GM10248 (cell line): ENCODE measurements at places on chromosomes 11 and 22.
A peak's percentile ranks its signal among the peaks of the same experiment; 100 is the strongest.

DNA sequence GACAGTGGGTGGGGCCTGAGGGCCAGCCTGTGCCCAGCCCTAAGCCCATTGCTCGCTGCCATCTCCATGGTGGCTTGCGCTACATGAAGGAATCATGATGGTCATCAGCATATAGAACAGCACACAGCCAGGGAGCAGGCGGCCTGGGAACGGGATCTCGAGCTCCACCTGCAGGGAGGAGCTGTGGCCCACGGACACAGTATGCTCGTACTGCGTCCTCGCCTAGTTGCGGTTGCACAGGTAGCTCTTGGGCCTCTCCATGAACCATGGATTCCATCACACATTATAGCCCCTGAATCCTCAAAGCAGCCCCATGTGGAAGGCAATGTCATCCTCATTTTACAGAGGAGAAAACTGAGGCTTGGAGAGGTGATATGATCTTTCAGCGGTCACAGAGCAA lies 15.1 kb downstream of the SEC14L4 start:
- peak; percentile 20 for DNase-seq

DNA sequence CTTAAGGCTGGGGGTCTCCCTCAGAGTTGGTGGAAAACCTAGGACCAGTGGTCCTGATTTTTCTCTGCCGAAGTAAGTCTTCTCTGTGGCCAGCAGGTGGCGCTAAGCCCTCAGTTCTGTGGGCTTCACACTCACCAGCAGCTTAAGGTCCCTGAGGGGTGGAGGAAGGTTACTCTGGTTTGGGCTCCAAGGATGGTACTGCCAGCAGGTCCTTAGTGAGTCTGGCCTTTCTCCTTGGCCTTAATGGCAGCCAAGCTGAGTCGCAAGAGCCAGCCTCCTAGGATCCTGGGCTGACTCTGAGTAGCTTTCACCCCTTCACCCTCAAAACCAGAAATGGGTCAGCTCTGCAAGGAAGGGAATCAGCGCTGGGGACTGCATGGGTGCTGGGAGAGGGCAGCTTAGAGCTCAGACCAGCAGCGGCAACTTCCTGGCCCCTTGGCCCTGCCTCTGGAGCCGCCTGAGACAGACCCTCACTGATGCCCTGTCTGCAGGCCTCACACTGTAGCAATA lies 4.4 kb downstream of the KCNJ11 start:
- peak; percentile 60 for DNase-seq

GRCh38 chr11:64364911-64365310 lies 5.9 kb downstream of the RPS6KA4 start:
- DNase-seq: no peak

GRCh38 chr11:71421392-71421950 lies 26.7 kb downstream of the DHCR7 start:
- DNase-seq: no peak

GRCh38 chr11:16410479-16410878 lies 54.1 kb upstream of the SOX6 start:
- DNase-seq: no peak

- peak; percentile 74 for DNase-seq
Measured at GRCh38 chr11:65919573-65920371, 546 bp downstream of the DRAP1 start.

DNA sequence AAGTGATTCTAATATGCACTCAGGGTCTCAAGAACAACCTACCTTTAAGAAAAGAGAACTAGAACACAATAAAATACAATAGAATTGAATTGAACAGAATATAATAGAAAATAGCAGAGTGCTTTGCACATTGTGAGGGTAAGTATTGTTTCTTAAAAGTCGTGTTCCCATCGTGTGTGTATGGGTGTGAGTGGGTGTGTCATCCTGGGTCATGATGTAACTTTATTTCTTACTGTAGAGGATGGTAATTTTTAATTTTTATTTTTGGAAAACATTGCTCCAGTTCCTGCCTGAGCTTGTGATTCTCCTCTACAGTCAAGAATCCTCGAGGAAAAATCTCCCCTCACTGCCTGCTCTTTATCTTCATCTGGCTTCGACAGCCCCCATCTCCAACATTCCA lies 75.7 kb upstream of the CSNK2A3 start:
- no peak for DNase-seq

DNA sequence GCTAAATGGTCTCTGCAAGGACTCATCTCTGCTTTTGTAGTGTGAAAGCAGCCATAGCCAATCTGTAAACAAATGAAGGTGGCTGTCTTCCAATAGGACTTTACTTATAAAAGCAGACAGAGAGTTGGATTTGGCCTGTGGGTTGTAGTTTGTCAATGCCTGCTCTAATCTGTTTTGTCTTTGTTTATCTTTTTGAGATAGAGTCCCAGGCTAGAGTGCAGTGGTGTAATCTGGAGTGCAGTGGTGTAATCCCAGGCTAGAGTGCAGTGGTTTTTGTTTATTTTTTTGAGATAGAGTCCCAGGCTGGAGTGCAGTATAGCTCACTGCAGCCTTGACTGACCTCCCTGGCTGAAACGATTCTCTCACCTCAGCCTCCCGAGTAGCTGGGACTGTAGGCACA lies 8.6 kb downstream of the PPP6R3 start:
- DNase-seq: no peak

- no peak for DNase-seq
Measured at GRCh38 chr22:41308054-41308453, 6.7 kb downstream of the ZC3H7B start.

DNA sequence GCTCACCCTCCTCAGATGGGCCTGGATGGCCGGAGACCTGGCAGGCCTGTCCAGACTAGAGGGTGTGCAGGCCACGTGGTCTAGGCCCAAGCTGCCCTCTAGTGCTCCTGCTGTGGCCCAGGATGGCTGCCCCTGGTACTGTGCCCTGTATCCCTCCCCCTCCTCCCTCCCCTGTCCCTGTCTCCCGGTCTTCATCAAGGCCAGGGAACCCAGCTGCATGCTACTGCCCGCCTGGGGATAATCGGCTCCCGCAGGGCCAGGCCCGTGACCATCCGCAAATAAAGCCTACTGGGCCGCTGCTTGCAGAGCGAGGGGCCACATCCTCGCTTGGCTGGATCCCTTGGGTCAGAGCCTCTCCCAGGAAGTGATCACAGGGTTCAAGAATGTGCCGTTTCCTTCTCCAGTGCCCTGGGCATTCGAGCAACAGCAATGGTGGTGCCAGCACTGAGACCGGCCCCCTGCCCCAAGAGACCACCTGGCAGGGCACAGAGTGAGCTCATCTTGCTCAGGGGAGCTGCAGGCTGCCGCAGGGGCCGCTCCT lies 51.1 kb downstream of the WNT7B start:
- no peak for DNase-seq

DNA sequence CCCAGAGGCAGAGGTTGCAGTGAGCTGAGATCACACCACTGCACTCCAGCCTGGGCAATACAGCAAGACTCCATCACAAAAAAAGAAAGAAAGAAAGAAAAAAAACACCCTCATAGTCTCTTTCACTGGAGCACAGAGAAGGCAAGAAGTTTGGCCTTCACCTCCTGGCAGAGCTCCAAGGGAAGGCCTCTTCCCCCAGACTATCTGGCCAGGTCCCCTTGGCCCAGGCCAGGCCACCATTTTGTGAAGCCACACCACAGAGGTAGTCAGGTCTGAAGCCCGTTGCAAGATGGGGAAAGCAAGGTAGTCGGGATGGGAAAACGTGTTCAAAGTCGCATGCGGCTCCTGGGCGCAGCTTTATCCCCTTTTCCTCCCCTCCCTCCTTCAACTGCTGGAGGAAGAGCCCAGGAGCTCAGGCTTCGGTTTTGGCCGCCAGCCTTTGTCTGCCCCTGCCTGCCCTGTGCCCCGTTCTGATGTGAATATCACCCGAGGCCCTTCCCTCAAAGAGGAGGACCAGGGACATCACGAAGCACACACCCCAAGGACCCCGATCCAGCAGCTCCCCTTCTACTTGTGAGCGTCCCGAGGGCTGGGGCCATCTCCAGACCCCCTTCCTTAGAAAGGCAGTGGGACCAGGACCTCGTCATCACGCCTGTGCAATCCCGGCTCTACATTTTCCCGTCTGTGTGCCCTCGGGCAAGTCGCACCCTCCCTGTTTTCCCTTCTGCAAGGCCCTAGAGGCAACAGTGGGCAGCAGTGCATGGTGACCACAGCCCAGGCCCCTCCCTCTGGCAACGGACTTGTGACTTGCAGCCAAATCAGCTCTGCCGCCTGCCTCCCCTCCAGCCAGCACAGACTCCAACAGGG lies 17.7 kb downstream of the CABP7 start:
- no peak for DNase-seq

GRCh38 chr22:21796863-21797262 lies 61.3 kb upstream of the YPEL1 start:
- no peak for DNase-seq

- DNase-seq: no peak
Measured at GRCh38 chr11:130052567-130052966, 17.1 kb upstream of the APLP2 start.

GRCh38 chr11:94179696-94180095 lies 51.1 kb downstream of the PANX1 start:
- DNase-seq: no peak

DNA sequence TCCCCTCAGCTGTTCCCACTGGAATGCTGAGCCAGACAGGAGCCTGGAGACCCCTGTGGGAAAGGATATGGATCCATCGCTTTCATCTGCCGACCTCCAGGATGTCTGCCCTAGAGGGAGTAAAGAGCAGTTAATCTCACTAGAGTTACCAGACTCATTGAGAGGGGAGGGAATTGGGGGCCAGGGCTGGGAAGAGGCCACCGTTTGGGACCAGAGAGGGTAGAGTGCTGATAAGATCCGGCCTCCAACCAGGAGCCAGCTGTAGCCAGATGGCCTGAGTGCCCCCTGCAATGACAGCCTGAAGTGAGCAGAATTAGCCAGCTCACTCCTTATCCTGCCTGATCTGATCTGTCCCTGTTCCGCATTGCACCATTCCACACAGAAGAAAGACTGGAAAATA lies 3.7 kb upstream of the APLNR start:
- DNase-seq: no peak

DNA sequence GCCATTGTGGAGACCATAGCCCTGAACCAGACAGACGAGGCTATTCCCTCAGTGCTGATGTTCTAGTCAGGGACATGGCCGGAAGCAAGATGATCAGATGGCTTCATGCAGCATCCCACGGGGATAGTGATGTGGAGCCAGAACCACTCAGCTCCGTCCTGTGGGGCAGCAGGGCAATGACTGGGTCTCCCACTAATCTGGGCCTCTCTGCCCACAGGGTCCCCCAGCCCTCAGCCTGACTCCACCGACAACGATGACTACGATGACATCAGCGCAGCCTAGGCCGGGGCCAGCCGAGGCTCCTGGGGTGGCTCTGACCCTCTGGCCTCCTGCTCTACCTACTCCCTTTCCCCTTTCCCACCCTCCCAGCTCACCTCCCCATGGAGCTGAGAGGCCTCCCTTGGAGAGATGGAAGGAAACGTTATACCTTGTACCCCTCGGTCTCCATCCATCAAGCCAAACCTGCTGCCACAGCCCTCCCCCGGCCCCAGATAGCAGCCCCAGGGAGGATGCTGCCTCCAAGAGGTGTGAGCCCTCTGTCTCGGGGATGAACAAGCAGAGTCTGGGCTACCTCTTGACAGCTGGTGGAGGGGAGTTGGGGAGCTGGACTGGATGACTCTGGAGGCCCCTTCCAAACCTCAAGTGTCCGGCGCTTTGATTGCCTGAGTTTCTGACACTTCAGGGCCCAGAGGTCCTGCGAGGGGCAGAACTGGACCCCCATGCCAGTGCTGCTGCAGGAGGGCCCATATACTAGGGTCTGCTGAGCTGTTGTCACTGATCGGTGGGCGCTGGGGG lies 47.8 kb downstream of the CD6 start:
- DNase-seq: no peak

- no peak for DNase-seq
Measured at GRCh38 chr11:62458212-62459002, 39.6 kb downstream of the SCGB1A1 start.

- DNase-seq: no peak
Measured at GRCh38 chr11:126006068-126006467, 56.6 kb downstream of the CDON start.

DNA sequence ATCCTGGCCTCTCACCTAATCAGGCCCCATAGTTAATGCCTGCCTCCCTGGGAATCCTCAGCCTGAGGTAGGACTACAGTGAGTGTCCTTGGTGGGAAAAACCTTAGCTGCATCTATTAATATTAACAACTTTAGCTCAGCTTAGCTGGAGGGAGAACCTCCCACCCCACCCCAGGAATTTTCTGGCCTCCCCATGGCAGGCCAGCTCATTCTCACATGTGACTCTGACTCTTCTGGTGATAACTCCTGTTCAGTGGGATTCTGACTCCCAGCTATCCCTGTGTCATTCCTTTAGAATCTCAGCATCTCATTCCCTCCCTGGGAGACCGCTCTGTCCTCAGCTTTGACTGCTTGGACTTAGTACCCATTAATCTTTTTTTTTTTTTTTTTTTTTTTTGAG lies 14.5 kb downstream of the ART5 start:
- DNase-seq: no peak

- DNase-seq: peak; percentile 41
Measured at GRCh38 chr22:35930933-35931332, 97.7 kb downstream of the RBFOX2 start.

GRCh38 chr11:114820621-114821020 lies 142.3 kb downstream of the NXPE2 start:
- DNase-seq: no peak

GRCh38 chr11:100942016-100942415 lies 187.6 kb downstream of the PGR start:
- DNase-seq: no peak

DNA sequence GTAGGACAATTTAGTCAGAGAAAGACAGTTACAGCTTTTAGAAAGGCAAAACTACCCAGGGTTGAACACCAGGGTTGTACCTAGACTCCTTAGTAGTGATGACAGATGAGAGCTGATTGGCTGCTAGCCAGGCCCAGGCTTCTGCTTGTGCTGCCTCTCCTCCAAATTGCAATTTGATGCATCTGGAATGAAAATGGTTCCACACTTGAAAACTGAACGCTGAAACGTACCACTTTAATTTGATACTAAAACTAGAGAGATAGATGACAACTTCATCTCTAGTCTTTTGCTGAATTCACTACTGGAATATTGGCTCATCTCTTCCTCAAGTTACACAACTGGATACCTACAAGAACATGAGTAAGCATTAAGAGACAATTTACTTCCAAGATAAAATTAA lies 19.2 kb upstream of the FNBP4 start:
- DNase-seq: no peak

GRCh38 chr11:44090539-44090938 lies 4.9 kb upstream of the EXT2 start:
- DNase-seq: no peak

DNA sequence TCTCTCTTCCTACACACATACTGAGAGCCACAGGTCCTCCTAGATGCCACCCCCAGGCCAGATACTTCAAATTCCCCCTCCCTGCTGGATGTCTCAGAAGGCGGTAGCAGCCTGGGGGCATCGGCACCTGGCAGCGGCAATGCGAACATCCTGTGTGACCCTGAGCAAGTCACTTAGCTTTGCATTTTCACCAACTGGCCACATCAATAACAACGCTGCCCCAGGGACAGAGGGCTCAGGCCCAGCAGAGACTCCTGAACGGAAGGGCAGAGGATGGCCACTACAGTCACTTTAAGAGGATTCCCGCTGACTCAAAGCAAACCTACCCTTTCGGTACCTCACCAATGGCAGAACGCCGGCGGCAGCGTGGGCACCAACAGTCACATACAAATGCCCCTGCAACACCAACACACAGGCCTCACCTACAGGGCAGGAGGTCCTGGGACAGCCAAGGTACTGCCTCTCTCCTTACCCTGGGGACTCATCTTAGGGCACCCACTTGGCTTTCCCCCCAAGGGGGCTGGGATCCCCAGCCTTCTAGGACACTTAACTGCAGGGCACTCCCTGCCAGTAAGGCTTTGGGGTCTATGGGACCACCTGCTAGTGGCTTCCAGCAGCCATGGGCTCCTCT lies 1.6 kb downstream of the LMO1 start:
- DNase-seq: no peak

- DNase-seq: no peak
Measured at GRCh38 chr11:66064571-66064970, 5.5 kb upstream of the PACS1 start.

- peak; percentile 56 for DNase-seq
Measured at GRCh38 chr11:33869481-33870422, 22.1 kb downstream of the LMO2 start.
